8988T (cell line): ENCODE measurements at places on chromosomes 5 and 9.

- DNase-seq: no peak
Measured at GRCh38 chr5:169126481-169127021, 174.4 kb downstream of the SLIT3 start.

DNA sequence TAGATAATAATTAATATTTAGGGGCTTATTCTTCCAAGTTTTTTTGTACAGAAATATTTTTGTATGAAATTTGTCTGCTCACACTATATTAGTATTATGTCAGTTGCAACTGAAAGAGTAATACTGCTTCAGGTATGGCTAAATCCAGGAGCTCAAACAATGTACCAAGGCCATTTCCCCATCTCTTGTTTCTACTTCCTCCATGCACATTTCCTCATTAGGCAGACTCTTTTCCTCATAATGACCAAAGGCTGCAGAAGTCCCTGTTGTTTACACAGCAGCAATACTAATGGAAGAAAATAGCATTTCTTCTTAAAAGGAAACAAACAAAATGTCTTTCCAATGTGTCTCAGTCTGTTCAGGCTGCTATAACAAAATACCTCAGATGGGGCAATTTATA lies 9.2 kb upstream of the OTULINL start:
- no peak for DNase-seq

DNA sequence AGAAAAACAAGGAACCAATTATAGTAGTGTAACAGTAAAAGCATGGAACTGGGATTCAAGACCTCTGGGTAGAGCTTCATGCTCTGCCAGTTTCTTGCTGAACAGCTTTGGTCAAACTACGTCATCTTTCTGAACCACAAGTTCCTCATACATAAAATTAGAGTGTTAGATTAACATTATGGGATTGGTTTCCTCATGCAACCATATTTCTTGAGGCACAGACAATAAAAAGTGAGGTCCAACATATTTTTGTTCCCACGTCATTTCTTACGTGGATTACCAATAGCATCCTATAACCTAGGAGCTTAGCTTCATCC lies 354.8 kb downstream of the TMEM232 start:
- no peak for DNase-seq

GRCh38 chr5:137916923-137917322 lies 27.7 kb downstream of the PKD2L2 start:
- no peak for DNase-seq

DNA sequence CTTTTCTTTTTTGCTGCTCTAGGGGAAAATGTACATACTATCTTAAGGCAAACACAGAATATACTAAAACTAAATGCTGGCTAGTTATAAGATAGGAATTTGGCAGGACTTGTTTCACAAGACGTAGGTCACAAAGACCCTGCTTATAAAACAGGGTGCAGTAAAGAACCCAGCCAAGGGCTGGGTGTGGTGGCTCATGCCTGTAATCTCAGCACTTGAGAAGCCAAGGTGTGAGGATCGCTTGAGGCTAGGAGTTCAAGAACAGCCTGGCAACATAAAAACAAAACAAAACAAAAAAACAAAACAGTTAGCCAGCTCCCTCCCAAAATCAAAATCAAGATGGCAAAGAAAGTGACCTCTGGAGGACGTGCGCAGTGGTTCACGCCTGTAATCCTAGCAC lies 49.5 kb upstream of the DENND4C start:
- DNase-seq: no peak

GRCh38 chr9:96751815-96752214 lies 26.1 kb downstream of the ZNF510 start:
- no peak for DNase-seq

- no peak for DNase-seq
Measured at GRCh38 chr5:76406673-76407072, 3.6 kb downstream of the IQGAP2 start.

DNA sequence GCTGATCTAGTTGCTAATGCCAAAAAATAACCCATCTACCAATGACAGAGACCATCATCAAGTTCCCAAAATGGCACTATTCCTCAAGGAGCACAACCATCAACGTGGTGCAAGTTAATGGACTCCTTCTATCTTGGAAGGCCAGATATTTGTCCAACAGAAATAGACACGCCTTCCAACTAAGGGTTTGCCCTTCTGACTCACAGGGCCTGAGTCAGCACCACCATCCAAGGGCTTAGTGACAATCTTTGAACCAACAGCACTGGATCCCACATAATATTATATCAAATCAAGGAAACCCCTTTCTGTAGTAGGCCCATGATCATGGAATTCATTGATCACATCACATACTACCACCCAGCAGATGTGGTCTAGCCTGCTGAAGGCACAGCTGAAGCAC lies 84.3 kb downstream of the MED27 start:
- DNase-seq: no peak

DNA sequence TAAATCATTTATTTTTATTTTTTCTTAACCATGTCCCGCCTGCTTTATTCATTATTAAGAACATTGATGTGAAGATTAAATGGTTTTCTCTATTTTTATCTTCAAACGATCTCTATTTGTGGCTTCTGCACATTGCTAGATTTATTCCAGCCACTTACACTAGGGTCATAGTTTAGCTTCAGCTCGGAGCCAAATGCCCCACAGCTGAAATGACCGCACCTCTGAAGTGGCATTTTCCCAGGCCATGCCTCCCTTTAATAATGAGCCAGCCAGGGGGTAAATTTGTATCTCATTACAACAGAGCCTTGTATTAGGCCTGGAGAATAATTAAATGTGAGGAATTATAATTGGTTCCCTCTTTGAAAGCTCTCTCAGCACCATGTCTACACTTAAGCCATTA lies 89.4 kb downstream of the DOCK8 start:
- no peak for DNase-seq

GRCh38 chr5:139814704-139815280 lies 19.2 kb downstream of the PSD2 start:
- no peak for DNase-seq

DNA sequence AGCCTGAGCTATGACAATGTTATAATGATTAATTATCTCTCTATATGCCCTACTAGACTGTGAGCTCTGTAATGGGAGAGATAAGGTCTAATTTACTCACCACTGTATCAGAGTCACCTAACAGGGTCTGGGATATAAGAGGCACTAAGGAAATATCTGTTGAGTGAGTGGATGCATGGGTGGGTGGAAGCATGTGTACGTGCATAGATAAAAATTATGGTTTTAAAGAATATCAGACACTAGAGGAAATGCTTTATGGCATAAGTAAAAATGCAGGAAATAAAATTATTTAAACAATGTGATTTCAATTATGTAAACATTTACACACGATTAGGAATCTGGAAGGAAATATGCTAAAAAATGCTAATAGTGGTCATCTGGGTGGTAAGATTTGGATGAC lies 137.8 kb downstream of the SPOCK1 start:
- no peak for DNase-seq

DNA sequence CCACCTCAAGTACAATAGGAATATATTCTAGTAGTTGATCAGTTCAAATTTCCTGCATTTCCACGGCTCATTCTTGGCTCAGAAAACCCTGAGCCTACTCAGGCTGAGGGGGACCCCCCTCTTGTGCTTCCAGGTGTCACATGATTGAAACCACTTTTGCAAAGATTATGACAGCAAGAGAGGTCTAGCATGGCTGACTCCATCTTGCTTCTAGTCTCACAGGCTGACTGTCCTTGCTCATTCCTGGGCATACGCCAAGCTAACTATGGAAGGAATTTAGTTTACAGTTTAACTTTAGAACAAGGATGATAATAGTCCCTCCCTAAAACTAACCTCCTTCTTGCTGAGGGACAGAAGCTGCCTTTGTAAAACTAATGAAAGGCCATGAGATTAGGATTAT lies 154.1 kb downstream of the SNX18 start:
- DNase-seq: no peak

DNA sequence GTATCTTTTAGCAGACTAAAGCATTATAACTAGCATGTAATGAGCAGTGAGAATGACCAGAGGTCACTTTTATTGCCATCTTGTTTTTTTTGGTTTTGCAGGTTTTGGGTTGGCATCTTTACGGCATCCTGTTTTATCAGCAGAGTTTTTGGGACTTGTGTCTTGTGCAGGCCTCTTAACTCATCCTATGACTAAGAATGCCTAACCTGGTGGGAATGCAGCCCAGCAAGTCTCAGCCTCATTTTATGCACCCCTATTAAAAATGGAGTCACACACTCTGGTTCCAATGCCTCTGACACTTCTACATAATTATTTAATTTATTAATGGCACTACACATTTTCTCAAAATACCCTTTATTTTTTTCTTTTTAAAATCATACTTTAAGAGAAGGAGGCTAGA lies 726.5 kb upstream of the RIOK2 start:
- no peak for DNase-seq

GRCh38 chr9:117919538-117919937 lies 215.3 kb downstream of the TLR4 start:
- DNase-seq: no peak

DNA sequence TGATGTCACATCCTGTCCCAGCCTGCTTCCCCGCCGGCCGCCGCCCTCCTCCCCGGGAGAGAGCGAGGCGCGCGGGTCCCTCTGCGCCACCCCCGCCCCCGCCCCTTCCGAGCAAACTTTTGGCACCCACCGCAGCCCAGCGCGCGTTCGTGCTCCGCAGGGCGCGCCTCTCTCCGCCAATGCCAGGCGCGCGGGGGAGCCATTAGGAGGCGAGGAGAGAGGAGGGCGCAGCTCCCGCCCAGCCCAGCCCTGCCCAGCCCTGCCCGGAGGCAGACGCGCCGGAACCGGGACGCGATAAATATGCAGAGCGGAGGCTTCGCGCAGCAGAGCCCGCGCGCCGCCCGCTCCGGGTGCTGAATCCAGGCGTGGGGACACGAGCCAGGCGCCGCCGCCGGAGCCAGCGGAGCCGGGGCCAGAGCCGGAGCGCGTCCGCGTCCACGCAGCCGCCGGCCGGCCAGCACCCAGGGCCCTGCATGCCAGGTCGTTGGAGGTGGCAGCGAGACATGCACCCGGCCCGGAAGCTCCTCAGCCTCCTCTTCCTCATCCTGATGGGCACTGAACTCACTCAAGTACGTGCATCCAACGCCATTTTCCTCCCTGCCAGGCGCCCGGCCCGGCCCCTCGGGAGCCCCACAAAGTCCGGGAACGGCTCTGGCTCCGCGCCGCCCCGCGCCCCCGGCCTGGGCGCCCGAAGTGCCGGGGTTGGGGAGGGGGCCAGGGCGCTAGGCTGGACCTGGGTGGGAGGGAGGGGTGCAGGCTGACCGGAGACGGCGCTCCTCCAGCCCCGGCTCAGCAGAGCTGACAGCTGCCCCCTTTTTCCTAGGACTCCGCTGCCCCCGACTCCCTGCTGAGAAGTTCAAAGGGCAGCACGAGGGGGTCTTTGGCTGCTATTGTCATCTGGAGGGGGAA lies 12.0 kb upstream of the OLFM1 start:
- no peak for DNase-seq

DNA sequence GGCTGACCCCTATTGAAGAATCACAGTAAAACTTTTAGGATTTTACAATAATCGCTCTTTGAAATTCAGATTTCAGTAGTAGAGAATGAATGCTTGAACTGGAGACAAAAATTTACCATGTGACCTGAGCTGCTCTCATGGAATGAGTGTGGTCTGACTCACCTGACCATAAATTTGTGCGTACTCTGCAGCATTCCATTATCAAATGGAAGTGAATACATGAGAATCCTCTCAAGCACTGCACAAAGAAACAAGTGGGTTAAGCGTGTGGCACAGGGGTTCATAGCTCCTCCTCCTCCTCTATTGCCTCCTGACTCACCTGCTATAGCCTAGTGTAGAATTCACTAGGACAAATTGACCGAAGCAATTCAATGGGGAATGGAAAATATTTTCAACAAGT lies 269.8 kb upstream of the CDH9 start:
- DNase-seq: no peak

DNA sequence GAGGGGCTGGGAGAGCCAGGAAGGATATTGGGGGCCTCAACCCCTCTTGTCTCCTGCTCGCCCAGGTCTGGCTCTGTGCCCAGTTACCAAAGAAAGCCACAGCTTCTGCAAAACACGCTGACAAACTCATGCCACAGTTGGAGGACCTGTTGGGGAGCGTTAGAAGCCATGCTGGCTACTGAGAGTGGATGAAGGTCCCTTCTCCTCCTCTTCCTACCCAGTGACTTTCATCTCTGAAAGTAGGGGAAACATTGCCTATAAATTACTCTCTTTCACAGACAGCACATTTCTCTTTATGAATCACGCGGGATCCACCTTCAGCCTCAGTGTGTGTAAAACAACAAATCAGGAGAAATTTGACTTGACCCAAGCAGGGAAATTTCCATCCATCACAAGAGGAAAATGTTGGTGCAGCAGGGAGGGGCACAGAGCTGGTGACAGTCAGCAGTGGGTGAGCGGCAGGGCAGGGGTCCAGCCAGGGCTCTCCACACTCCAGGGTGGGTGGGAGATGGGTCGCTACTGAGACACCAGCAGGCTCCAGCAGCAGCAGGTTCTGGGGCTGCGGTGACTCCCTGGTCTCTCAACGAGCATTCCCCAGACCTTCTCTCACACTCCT lies 181.9 kb downstream of the FGF18 start:
- DNase-seq: no peak

DNA sequence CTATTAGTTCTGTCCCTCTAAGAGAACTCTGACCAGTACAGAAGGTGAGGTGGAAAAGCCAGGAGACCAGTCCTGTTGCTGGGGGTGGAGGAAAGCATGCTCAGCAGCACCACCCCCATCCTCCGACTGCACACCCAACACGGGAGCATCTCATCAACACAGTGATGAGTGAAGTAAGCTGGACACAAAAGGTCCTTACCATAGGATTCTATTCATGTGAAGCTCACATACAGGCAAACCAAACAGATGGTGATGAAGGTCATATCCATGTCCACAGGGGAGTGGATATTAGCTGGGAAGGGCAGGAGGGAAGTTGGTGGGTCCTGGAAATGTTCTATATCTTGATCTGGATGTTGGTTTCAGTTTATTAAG lies 14.8 kb upstream of the MARCHF6 start:
- DNase-seq: no peak

DNA sequence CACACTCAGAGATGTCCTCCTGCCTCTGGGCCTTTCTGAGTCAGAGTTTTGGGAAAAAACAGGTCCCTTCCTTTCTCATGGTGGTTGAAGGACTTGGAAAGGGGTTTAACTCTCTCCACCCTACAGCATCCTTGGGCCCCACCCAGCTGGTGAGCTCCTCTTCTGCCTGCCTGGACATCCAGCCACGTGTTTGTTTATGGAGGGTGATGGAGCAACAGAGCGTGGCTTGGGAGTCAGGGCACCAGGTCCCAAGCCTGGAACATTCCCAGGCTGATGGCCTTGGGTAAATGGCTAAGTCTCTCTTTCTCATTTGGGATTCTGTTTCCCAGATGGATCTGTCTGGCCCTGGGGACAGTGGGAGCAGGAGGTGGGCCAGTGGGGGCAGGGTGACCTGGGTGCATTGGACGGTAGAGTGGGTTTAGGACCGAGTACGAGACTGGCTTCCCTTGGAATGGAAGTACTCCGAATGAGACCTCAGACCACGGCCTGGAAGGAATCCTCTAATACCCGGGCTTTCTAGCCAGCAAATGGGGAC lies 141.1 kb upstream of the IRX2 start:
- no peak for DNase-seq

- no peak for DNase-seq
Measured at GRCh38 chr5:1011741-1012312, 3.2 kb downstream of the NKD2 start.
